ENCODE measurements at places on chromosomes 2 and 18. TPM values are rescaled to one million over a fixed set of nuclear protein-coding genes. Genes with fewer than 3 reads are reported as not detected.

DNA sequence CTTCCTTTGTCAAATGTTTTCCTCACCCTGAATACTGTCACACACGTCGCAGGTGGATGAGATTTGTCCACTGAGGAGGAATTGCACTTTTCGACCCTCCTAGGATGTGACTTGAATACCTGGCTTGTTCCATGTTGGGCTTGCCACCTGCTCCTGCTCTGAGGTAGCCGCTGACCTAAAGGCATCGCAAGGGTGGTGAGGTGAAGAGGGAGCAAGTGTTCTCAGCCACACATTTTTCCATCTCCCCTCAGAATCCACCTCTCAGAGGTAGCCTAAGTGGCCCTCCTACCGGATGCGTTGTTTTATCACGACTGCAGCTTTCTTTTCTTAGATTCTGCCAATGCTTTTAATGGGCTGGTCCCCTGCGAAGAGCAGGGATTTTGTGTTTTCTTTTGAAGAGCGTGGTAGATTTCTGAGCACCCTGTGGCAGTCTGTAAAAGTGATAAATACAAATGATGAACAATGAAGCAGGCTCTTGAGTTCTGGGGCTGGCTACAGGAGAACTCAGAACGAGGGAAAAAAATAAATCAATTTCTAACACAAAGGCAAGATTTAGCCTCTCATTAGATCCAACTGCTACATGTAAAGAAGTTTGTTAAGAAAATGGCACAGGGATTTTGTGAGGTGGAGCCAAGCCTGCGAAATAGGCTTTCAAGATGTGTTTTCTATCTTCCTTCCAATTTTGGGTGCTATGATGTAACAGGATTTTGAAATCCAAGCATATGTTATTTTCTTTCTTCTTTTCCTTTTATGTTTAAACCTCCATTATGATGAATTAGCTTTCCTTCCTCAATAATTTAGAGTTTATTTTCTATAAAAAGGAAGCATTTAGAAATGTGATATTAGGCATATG is 386.7 kb downstream of the TGIF1 start:
- no peak for DNase-seq

DNA sequence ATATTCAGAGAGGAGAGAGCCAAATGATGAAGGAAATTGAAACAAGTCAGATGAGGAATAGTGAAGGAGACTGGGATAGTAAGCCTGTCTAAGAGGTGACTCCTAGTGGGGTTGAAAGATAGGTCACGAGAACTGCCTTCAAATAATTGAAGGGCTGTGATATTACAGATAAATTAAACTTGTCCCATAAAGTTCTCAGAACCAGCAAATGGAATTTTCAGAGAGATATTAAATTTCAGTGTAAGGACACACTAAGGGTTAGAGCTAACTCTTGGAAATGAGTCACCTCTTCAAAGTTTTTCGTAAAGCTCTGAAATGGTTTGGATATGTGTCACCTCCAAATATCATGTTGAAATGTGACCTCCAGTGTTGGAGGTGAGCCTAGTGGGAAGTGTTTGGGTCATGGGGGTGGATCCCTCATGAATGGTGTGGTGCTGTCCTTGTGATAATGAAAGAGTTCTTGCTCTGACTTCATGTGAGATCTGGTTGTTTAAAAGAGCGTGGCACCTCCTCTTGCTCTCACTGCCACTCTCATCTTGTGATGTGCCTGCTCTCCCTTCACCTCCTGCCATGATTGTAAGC is 87.3 kb downstream of the BABAM2 start:
- no peak for DNase-seq

The ST6GAL2 gene
- total RNA-seq: not detected

GRCh38 chr18:77124452-77124922 is 8.1 kb downstream of the MBP start:
- no peak for DNase-seq

DNA sequence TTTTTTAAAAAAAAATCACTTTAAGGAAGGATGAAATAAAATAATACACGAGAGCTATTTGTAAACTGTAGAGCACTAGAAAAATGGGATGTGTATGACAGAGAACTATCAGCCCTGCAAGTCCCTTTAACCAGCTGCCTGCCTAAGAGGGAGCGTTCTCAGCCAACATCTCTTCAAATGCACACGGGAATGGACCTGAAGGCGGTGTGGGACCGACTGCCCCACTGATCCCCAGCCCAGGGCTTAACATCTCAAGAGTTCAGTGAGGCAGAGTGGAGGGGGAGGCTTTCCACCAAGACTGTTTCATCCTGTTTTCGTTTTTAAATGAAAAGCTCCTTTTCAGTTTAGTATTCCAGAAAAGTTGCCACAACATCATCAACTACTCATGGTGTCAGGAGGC is 2.2 kb downstream of the INPP4A start:
- no peak for DNase-seq

GRCh38 chr2:70003093-70003830 is 41.8 kb upstream of the ASPRV1 start:
- no peak for DNase-seq

DNA sequence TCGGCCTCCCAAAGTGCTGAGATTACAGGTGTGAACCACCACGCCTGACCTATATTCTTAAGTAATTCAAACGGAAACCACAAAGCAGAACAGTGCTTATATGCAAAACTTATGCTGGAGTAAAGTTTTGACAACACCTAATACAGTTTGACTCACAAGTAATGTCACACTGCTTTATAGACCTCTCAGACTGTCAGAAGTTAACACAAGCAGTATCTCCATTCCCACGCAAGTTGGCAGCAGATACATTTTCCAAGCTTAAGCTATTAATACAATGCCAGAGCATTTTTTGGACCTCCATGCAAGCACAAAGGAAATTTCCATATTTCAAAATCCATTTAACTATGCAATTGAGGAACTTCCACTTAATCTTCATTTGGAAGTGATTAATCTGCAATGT is 21.0 kb upstream of the SANBR start:
- DNase-seq: no peak
